AG20443 (cell line): ENCODE measurements at places on chromosomes 4 and X.

DNA sequence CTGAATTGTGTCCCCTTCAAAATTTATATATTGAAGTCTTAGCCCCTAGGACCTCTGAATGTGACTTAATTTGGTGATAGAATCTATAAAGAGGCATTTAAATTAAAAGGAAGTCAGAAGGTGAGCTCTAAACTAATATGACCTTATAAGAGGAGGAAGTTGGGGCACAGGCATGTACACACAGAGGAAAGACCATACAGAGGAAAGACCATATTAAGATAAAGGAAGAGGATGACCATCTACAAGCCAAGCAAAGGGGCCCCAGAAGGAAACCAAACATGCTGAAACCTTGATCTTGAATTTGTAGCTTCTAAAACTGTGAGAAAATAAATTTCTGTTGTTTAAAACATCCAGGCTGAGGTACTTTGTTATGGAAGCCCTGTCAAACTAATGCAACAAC, 26.9 kb upstream of the CYBB start:
- no peak for DNase-seq

DNA sequence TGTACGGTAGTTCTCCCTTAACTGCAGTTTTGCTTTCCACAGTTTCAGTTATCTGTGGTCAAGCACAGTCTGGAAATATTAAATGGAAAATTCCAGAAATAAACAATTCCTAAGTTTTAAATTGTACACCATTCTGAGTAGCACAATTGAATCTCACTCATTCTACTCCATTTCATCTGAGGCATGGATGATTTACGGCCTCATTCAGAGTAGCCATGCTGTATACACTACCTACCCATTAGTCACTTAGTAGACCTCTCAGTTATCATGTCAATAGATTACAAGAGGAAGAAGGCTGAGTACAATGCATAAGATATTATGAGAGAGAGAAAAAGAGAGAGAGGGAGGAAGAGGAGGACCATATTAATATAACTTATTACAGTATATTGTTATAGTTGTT, 77.5 kb downstream of the ENOX2 start:
- DNase-seq: no peak

- no peak for DNase-seq
These were observed 12.9 kb upstream of the SMIM10L2A start for GRCh38 chrX:135408794-135409193.

GRCh38 chr4:2489081-2489805, 20.3 kb downstream of the RNF4 start:
- no peak for DNase-seq

DNA sequence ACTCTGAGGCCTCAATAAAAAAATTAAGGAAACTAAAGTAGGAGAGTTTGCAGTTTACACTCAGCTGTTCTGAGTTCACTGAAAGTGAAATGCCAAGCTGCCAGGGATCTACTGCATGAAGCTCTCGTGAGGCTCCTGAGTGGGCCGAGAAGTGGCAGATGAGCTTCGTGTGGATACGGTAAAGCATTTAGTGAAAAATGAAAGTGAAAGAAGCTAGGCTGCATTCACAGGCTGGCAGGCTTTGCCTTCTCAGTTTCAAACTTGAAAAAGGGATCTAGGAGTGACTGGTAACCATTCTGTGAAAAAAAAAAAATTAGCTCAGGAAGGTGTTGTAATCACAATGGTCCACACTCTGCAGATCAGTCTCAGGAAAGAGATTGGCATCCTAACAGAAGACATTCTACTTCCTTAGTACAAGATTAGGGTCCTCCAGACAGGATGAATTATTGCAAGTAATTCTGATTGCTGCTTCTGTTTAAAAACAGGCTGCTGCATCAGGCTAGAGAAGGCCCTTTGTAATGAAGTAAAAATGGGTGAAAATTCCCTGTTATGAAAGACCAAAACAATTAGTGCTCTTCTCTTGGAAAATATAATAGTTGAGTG, 679.9 kb downstream of the RPA4 start:
- DNase-seq: peak; percentile 59

- DNase-seq: no peak
These were observed 259.6 kb downstream of the UNC5C start for GRCh38 chr4:95289028-95289634.

DNA sequence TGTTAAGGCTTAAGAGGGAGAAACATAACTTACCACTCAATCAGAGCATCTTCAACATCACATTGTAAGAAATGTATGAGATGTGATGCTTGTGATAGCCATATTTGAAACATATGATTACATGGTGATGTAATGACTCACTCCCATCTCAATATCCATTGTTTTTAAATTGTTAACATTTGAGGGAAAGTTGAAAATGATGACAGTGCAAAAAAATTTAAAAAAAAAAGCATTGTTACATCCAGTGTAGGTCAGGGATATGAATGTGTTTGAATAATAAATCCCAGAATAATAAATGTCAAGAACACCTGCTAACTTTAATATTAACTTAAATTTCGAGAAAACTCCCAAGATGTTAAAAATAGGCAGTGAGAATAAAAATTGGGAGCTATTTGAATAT, 6.4 kb upstream of the CCSER1 start:
- no peak for DNase-seq

GRCh38 chr4:40874901-40875300, 125.1 kb downstream of the NSUN7 start:
- no peak for DNase-seq

DNA sequence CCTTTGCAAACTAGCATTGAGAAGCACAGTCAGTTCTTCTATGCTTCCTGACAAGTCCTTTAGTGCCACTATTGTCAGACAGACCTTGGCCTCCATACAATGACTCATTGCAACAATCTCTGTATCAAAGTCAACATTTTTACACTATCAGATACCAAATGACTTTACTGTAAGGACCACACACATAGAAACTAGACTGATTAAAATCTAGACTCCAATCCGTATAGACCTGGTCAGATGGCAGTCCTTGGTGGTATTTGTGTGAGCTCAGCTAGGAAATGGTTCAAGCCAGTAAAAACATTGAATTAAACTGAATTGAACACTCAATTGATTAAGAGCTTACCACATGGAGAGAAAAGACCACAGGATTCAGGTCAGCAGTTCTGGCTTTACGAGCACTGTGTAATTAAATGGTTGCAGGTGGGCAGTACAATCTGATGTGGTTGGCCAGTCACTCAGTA, 549.8 kb upstream of the LCORL start:
- no peak for DNase-seq

DNA sequence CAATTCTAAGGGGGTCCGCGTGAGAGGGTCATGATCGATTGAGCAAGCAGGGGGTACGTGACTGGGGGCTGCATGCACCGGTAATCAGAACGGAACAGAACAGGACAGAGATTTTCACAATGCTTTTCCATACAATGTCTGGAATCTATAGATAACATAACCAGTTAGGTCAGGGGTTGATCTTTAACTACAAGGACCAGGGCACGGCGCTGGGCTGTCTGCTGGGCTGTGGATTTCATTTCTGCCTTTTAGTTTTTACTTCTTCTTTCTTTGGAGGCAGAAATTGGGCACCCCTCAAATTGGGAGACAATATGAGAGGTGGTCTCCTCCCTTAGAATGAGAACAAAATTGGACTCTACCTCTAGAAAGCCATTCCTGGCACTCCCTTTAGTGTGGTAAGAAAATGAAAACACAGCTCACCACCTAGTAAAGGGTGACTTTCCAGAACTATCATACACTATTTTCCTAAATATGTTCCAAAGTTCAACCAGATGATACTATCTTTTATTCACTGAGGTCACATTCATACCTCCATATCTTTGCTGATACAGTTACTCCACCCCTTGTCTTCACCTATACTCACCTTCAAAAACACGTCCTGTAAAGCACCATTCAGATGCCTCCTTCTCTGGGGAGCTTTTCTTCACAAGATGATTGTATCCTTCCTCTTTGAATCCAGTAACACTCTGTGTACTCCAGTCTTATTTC, 1058.3 kb upstream of the SLIT2 start:
- no peak for DNase-seq

GRCh38 chrX:42602566-42602965, 175.4 kb downstream of the PPP1R2C start:
- DNase-seq: no peak

DNA sequence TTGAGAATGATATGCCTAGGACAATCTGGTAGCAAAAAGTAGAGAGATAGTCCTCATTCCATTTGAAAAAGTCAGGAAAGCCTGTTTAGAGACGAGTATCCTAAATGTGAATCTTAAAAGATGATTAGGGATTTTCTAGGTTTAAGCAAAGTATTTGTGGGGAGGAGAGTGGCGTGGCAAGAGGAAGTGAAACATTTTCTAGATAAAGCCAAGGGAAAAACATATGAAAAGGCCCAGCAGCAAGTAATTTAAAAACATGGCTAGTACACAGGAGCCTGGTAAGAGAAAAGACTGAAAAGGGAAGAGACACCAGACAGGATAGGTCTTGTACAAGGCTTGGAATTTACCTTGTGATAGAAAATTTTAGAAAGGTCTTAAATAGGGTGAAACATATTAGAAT, 45.9 kb downstream of the CORIN start:
- no peak for DNase-seq

GRCh38 chr4:3791910-3792542, 25.8 kb downstream of the ADRA2C start:
- peak; percentile 67 for DNase-seq

- DNase-seq: peak; percentile 61
These were observed 214.8 kb downstream of the SLC4A4 start for GRCh38 chr4:71553605-71554004.

DNA sequence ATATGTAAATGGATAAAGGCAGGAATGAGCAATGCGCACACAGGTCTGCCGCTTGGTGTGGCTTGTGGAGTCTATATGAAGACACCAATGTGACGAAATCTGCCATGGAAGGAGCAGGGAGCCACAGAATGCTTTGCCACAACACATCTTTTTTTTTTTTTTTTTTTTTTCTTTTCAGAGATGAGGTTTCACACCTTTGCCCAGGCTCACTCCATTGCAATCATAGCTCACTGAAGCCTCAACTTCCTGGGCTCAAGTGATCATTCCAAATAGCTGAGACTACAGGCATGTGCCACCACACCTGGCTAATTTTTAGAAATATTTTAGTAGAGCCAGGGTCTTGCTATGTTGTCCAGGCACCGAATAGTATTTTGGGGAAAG, 17.4 kb upstream of the SLC34A2 start:
- DNase-seq: no peak

DNA sequence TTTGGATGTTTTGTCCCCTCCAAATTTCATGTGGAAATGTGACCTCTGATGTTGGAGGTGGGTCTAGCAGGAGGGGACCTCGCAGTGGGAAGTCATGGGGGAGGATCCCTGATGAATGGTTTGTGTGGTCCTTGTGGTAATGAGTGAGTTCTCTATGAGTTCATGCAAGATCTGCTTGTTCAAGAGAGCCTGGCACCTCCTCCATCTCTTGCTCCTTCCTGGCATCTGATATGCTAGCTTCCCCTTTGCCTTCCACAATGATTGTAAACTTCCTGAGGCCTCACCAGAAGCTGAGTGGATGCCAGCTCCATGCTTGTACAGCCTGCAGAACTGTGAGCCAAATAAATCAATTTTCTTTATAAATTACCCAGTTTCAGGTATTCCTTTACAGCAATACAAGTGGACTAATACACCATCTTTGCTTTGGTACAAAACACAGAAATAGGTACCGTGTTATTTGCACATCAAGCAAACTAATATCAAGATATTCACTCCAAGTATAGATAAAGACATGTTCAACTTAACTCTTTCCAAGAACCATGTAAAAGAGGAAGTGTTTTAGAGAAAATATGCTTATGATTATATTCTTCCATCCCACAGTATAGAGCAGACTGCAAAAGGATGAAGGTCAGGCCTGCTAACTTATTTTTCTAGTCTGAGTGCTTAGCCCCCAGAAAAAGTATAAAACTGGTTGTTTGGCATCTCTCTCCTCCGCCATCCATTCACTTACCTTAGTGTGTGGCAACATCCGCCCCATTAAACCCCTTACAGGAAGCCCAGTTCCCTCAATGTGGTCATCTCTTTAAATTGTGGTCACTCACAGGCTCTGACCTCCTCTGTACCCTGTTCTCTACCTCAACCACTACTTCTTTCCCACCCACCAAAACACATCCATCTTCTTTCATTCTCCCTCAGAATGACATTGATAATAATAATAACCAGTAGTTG, 6.7 kb downstream of the ARAP2 start:
- DNase-seq: no peak

DNA sequence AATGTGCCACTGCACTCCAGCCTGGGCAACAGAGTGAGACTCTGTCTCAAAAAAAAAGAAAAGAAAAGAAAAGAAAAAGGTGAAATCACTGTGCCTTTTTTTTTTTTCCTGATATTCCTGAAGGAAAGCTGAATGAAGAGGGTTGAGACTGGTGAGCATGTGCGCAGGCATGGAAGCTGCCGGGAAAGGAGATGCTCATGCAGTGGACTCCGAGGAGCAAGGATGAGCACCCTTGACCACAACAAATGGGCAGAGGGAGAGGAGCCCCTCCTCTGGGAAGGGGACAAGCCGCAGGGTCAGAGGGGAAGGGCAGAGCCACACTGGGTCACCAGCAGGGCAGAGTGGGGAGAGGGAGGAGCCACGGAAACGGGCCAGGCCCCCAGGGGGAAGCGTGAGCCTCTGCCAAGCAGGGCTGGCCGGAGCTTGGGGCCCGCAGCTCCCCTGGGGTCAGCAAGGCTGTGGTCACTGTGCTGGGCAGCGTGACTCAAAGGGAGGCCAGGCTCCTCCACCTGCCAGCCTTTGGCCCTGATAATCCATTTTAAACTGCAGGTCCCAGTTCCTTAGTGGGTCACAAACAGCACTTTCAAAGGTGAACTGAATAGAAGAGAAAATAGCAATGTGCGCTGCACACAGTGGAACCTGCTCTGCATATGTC, 79.8 kb downstream of the NAT8L start:
- no peak for DNase-seq

DNA sequence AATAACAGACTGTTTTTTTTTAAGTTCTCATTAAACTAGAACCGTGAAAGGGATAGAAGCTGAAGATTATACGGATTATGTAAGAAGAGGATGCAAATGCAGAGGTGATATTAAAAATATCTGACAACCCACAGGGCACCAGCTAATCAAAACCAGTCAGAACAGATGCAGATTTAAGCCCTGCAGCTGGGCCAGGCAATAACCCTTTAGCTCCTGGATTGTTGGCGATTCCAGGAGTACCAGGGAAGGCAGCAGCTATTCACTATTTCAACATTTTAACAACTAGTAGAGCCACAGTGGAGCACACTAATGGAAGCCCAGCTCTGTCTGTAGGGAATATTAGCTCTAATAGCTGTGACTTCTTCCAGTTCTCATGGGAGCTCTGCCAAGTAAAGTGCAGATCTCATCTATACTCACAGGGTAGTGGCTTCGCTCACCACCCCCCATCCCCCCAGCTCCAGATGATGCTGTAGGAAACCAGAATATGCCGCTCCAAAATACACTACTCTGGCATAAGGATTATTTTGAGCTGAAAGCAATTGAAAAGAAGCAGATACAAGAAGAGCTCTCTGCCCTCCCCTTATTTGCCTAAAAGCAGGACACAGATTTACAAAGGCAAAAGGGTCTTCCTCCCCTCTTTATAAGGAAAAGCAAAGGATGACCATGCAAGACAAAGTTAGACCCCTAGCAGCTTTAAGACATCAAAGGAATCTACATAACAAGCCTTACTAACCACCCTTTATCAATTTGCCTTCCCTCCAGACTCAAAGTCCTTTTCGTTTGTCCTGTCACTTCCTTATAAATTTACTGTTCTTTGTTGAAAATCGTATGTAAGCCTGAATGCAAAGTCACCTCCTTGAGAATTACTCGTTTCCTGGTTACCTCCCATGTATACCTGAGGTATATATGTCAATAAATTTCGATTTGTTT, 13.7 kb downstream of the SCD5 start:
- peak; percentile 30 for DNase-seq
